ENCODE measurements at places on chromosomes 3 and 15.

GRCh38 chr3:72178463-72179106, 393.6 kb upstream of the PROK2 start:
- DNase-seq, result no peak

DNA sequence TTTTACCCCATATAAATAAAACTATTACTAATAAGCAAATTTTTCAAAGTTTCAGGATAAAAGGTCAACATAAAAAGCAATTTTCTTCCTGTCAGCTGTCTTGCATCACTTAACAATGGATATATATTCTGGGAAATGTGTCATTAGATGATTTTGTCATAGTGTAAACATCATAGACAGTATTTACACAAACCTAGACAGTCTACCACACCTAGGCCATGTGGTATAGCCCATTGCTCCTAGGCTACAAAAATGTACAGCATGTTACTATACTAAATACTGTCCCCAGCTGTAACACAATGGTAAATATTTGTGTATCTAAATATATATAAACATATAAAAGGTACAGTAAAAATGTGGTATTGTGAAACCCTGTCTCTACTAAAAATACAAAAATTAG, 156.7 kb downstream of the ANO10 start:
- no peak for DNase-seq

GRCh38 chr3:182241766-182242488, 530.2 kb downstream of the SOX2 start:
- no peak for DNase-seq

DNA sequence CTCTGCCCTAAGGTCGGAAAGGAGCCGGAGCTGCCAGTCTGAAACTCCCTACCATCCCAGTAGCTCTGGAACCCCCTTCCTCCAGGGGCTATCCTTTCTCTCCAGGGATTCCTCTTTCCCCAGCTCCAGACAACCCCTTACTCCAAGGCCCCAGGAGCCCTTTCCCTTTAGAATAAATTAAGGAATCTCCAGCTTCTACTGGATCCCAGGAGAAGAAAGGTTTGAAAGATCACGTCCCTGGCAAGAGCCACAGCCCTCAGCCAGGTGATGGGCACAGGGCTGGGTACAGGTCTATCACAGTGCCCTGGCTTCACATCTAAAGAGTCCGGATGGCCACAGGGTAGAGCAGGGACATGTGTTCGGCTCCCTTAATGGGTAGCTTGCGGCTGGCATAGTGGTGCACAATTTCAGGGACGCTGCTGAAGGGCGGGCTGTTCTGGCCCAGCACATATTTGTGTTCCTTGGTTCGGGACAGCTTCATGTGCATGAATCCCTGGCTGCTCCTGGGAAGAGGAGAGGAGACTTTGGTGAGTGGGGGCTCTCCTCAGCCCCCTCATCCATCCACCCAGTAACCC, 20.0 kb downstream of the SHF start:
- DNase-seq, result no peak

- DNase-seq, result no peak
Measured at GRCh38 chr15:52498706-52499105, 30.0 kb downstream of the MYO5A start.

DNA sequence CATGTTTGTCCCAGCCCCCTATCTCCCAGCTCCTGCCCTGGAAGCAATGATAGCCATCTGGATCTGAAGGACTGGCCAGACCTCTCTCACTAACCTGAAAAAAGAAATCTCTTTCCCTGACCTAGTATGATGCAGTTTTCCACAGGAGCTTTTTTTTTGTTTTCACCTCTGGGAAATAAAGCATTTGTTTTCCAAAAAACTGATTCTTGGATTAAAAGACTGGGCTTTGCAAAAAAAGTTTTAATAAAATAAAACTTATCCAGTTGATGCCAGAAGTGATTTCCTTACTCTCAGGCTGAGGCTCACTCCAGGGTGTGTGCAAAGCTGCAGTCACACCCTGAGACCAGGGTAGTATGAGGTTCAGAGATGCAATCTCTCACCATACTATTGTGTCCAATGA, 104.0 kb downstream of the RYK start:
- DNase-seq, result no peak

- no peak for DNase-seq
Measured at GRCh38 chr3:128494367-128494650, 1.3 kb upstream of the GATA2 start.

- no peak for DNase-seq
Measured at GRCh38 chr3:113747283-113748046, 630 bp downstream of the ATP6V1A start.

DNA sequence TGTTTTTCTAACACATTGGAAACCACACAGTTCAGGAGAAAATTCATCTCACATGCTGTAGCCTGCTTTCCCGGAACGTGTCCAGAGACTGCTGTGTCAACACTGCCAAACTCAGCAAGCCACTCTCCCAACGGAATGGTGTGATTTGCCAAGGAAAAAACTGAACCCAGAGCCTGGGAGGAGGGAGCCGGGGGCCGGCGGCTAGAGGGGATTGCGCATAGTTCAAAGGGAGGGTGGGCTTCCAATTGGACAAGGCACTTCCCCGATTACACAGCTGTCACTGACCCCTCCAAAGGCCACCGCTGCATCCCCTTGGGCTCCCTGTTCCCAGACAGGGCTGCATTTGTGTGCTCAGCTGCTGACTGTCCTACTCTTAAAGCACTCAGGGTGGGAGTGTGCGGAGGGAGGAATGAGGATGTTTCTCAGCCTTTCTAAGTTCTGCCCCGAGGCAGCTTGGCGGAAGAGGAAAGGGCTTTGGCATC, 256.2 kb downstream of the ZNF621 start:
- DNase-seq, result no peak

GRCh38 chr15:94411285-94411684, 179.9 kb downstream of the MCTP2 start:
- no peak for DNase-seq

DNA sequence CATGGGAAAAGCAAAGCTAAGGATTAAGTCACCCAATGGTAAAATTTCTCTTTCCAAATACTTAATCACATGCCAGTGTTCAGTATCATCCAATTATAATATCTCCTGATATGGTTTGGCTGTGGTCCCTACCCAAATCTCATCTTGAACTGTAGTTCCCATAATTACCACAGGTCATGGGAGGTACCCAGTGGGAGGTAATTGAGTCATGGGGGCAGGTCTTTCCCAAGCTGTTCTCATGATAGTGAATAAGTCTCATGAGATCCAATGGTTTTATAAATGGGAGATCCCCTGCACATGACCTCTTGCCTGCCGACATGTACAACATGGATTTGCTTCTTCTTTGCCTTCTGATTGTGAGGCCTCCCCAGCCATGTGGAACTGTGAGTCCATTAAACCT, 26.1 kb upstream of the NMB start:
- no peak for DNase-seq

DNA sequence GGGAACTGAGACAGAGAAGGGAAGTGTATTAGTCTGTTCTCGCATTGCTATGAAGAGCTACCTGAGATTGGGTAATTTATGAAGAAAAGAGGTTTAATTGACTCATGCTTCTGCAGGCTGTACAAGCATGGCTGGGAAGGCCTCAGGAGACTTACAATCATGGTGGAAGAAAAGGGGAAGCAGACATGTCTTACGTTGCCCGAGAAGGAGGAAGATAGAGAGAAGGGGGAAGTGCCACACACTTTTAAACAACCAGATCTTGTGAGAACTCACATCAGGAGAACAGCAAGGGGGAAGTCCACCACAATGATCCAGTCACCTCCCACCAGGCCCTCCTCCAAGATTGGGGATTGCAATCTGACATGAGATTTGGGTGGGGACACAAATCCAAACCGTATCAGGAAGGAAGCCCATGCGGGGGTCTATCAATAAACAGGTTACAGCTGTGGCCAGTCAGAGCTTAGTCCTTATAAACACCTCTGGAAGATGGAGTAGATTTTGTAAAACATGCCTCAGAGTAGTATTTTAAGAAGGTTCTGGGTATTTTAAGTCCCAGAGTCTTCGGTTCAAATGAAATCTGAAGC, 153.9 kb downstream of the GHSR start:
- no peak for DNase-seq

DNA sequence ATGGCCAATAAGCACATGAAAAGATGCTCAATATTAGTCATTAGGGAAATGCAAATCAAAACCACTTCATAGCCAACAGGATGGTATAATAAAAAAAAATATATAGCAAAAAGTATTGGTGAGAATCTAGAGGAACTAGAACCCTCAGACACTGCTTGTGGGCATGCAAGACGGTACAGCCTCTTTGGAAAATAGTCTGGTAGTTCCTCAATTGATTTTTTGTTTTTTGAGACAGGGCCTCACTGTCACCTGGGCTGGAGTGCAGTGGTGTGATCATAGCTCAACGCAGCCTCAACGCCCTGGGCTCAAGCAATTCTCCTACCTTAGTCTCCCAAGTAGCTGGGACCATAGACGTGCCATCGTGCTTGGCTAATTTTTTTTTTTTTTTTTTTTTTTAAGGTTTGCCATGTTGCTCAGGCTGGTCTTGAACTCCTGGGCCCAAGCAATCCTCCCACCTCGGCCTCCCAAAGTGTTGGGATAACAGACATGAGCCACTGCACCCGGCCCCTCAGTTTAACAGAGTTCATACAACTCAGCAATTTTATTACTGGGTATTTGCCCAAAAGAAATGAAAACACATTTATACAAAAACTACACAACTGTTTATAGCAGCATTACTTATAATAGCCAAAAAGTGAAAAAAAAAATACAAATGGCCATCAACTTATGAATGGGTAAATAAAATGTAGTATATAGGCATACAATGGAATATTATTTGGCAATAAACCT, 5.1 kb downstream of the PRC1 start:
- DNase-seq, result no peak

DNA sequence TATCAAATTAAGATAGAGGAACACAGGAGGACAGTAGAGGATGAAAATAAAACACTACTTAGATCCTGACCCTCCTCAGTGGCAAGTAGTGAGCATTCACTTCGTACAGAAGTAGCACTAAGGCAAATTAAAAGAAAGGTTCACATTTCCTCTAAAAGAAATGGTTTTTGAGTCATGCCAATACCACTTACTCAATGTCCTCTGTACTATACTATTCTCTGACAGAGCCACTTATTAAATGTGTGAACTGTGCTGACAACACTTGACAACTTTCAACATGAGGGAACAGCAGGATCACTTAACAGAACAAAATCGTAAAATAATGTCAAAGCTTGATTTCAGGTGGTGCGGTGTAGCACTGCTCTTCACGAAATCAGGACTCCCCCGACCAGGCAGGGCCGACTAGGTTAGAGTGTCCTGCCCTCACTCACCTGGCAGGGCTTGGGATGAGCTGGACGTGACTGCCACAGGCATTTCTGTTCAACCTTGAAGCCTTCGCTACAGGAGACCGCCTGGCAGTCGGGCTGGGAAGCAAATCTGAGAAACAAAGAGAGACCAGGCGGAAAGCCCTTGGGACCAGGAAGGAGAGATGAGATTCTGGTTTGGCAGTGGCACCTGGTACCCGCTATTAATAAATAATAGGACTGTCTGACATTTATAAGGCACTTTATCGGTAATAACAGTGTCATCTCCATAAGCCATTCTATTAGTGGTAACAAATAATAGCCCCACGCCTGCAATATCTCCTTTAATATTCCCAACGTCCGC, 611 bp upstream of the SLC27A2 start:
- no peak for DNase-seq

- no peak for DNase-seq
Measured at GRCh38 chr15:74519311-74519710, 21.7 kb upstream of the ARID3B start.

DNA sequence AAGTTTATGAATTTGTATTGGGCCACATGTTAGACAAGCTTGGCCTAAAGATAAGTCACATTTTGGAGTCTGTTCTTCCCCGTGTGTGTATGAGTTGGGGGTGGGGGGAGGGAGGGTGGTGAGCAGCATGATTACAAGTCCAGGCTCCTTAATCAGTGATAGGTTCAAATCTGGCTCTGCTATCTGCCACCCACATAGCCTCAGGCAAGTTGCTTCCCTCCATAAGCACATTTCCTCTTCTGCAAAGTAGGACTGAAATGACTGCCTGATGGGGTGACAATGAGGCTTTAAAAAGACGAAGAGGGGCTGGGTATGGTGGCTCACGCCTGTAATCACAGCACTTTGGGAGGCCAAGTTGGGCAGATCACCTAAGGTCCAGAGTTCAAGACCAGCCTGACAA, 1.1 kb upstream of the SPATA12 start:
- DNase-seq, result no peak

DNA sequence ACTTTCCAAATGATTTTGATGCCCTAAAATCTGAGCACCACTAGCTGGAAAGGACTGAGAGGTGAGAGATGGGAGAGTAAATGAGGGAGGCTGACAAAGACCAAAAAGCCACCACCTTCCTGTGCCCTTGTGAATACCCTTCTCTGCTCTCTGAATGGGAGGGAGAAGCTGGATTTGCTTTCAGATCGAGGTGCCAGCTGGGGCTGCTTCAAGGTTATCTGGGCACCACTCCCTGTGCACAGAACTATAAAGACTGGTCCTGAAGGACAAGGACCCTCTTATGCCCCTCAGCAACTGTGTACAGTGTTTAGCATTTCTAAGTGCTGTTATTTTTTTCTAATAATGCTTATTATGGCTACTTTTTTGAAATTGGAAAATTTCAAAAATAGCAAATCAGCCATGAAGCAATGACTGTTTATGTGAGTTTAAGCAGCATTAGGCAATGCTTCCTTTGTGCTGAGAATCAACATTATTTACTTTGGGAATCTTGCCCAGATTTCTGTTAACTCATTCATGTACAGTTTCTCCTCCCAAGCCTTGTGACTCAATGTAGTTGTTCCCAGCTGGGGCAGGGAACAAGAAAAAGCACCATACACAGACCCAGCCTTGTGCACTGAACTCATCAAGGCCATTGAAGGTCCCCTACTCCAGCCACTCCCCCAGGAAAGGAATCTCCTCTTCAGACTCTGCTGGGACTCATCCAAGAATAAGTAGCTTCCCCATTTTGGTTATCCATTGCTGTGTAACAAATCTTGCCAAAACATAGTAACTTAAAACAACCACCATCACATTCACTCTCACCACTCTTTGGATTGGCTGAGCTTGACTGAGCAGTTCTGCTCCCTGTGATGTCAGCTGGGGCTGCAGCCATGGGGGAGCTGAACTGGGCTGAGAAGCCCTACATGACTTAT, 37.3 kb upstream of the CDV3 start:
- no peak for DNase-seq

GRCh38 chr3:34683851-34684250, 885.4 kb downstream of the PDCD6IP start:
- no peak for DNase-seq

GRCh38 chr3:170614214-170614966, 28.5 kb upstream of the SLC7A14 start:
- DNase-seq, result no peak

DNA sequence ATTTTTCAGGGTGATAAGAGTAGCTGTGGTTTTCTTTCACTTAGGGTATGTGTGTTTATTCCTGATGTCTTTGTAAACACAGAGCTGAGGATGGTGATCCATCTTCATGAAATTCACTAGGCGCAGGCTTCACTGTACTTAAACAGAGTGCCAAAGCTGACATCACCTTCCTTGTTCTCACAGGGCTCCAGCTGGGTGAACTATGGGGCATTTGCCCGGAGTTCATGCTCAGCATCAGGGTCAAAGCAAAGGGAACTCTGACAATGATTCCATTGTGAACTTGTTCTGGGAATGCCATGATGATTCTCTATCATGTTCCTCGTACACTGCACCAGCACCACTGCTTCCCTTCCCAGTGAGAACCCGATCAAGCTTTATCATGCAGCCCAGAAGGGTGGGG, 184.8 kb upstream of the P2RY1 start:
- no peak for DNase-seq

Data from activated gamma-delta T cell treated with Interleukin-2 at 50 U/mL for 16 hours (primary cell).